ENCODE measurements at places on chromosomes 12 and 14. TPM values are rescaled to one million over a fixed set of nuclear protein-coding genes. Genes with fewer than 3 reads are reported as not detected.

DNA sequence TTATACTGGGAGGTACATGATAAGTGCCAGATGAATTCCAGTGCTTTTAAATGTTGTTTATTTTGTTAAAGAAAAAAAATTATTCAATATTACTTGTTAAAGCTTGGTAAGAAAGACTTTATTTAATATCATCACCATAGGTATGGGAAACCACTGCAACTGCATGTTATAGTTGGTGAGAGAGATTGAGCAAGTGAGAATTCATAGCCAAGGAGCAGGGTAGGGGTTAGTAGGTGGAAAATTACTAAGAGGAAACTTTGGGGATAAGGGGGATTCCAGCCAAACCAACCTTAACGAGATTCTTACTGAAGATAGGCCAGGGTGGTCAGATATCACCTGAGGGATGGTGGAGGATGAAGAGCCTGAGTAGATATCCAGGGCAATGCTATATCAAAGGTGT, 38.4 kb downstream of the SLC16A7 start:
- no peak for DNase-seq

PRB2 gene
- total RNA-seq = not detected

- DNase-seq = no peak
Measured at GRCh38 chr12:62103748-62104147, 156.5 kb upstream of the USP15 start.

GRCh38 chr12:46661110-46661845, 164.5 kb downstream of the SLC38A4 start:
- peak; percentile 88 for DNase-seq

DNA sequence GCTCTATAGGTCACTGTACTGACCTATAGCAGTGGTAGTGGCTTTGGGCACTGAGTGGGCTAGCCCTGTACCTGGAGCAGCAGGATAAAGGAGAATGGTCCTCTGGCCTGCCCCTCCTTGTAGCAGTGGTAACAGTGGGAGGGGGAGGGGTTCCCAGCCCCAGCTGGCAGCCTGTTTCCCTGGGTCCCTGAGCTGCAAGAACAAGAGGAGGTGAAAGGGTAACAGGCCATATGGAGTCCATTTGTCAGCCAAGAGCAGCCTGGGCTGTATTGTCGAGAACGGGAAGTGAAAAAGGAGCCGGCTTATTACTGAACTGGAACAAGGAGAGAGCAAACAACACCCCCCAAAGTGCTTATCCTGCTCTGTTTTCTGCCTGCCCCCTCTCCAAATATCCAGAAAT, 73.8 kb upstream of the SRSF5 start:
- DNase-seq = no peak

- no peak for DNase-seq
Measured at GRCh38 chr14:99148861-99149610, 123.0 kb downstream of the BCL11B start.

PMEL gene
- total RNA-seq = 1.3 TPM

HOXC11 gene
- total RNA-seq = 6.3 TPM

Data from foreskin keratinocyte (primary cell).